Left kidney (tissue), 8 donors: ENCODE measurements at places on chromosomes 1 and 21.

GRCh38 chr1:246161626-246162025 is 345.5 kb downstream of the SMYD3 start:
- no peak for DNase-seq

DNA sequence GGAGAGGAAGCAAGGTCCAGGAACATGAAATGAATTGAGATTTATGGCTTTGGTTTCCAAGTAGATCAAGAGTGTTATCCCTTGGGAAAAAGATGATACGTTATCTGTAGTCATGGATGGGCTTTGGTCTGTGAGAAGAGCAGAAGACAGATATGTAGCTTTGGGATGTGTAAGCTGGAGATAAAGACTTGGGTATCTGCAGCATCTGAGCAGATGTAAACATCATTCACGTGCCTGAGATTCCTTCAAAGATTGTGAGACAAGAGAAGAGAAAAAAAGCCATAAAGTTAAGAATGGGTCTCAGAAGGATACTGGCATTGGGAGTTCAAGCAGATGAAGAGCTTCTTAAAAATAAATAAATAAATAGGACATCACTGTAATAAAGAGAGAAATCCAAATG is 217.8 kb downstream of the PTPRC start:
- no peak for DNase-seq

- no peak for DNase-seq
Measured at GRCh38 chr1:86993269-86993985, 79.0 kb downstream of the HS2ST1 start.

DNA sequence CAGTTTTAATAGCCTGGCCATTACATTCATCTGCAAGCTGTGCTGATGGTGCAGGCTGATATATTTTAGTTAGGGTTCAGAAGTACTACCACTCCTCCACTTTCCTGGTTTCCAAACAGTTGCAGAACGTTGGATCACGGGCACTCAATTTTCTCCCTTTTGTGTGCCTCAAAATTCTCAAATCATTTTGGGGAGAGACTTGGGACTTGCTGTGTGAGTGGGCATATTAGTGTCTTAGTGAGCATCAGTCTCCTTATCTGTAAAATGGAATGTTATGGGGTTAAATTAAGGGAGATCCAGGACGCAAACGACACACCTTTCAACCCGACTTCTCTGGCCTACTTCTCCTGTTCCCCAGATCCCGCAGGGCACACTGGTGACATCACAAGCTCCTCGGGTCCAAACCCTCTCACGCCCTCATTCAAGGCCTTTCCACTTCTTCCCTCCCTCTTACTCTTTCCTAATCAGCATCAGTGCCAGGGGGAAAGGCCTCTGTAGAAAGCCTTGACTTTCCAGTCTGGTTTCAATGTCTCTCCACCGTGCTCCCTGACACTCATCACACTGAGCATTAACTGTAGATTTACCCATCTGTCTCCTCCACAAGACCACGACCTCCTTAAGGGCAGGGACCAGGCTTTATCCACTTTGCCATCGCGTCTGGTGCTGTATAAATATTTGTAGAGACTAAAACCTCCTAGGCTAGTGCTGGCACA is 1.2 kb downstream of the PIGP start:
- peak; percentile 31 for DNase-seq

DNA sequence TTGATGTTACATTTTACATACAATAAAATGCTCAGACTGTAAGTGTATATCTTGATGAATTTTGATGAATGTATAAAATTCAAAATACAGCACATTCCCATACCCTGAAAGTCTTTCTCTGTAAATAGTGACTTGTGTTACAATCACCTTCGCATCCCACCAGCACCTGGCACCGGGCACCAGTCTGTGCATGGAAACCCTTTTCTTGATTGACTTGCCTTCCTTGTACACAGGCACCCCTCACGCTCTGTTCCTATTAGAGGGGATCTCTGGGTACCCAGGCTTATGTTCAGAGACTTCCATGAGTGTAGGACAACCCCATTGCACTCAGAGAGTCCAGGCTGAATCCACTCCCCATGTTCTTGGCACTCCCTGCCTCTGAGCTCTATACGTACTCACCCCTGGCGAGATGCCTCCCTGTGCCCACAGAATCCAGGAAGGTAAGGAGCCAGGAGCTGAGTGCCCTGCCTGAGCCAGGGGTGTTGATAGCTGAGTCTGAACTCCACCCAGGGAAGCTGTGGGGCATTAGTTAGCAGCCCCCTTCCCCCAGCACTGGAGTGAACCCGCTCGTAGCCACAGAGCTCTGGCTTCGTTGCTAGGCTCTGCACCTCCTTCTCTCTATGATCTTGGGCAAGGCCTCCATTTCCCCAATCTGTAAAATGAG is 22.5 kb upstream of the PKP1 start:
- no peak for DNase-seq

- no peak for DNase-seq
Measured at GRCh38 chr21:35796844-35797243, 263.5 kb downstream of the SETD4 start.

GRCh38 chr1:57017200-57017599 is 51.4 kb upstream of the C8B start:
- no peak for DNase-seq

DNA sequence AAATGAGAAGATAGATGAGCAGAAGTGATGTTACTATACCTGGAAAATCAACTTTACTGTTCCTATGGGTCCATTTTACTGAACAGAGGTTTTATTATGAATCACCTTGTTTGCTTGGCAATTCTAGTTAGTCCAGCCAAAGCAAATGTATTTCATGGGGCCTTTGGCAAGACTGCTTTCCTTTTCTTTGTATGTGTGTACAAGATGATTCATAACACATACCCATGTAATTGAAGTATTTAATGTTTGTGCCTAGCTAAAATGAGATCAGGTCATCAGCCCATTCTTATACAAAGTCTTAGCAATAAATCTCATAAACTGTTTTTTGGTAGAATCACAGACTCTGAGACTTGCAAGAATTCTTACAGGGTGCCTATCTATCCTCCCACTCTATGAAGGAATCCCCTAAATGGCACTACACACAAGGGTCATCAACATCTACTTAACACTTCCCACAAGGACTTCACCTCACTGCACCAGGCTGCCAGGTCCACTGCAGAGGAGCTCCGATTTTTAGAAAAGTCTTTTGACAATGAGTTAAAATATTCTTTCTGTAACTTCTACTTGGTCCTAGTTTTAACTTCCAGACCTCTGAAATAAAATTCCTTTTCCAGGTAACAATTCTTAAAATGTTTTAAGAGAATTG is 58.5 kb downstream of the LPAR3 start:
- no peak for DNase-seq

DNA sequence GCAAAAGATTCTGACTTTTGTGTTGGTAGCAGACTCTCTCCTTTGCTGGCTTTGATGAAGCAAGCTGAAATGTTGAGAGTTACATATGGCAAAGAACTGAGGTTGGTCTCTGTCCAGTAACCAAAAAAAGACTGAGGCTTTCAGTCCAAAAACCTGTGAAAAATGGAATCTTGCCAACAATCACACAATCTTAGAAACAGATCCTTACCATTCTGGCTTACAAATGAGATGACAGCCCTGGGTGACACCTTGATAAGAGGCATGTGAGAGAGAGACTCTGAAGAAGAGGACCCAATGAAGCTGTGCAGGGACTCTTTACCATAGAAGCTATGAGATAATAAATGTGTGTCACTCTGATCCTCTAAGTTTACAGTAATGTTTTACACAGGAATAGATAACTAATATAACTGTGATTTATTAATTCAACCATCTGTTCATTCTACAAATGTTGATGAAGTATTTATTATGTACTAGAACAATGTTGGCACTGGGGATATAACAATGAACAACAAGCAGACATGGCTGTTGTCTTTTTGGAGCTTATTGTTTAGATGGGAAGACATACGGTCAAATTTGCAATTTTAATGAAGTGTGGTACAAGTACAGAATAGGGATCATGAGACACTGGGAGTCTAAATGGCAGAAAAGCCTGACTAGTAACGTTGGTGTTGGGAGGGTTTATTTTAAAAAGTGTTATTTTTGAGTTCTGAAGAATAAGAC is 251.0 kb downstream of the OLFM3 start:
- no peak for DNase-seq
